ENCODE measurements at places on chromosomes 6 and 20.

DNA sequence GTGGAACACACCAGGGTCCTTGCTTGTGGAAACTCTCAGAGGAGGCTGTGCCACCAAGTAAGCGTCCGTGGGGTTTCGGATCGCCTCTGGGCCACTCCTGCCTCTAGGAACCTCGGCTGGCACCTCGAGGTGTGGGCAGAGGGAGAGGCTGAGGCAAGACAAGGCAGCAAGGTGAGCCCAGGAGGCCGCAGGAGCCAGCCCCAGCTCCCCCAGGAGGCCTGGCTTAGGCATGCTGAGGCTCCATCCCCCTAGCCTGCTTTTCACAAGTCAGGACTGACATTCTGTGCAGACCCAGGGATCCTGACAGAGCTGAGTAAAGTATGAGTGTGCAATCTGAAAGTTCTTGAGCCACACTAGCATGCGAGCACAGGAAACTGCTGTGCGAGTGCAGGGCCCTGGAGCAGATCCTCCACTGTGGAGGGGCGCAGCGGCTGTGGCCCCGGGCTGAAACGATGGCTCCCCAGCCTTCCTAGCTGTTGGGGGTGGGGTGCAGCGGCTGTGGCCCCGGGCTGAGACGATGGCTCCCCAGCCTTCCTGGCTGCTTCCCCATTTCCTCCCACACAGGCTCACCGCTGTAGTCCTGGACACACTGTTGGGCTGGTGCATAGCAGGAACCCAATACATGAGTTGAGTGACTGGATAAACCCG is 75.2 kb upstream of the CD93 start:
- DNase-seq, result no peak

- DNase-seq, result no peak
Measured at GRCh38 chr6:158611039-158611438, 33.5 kb downstream of the DYNLT1 start.

DNA sequence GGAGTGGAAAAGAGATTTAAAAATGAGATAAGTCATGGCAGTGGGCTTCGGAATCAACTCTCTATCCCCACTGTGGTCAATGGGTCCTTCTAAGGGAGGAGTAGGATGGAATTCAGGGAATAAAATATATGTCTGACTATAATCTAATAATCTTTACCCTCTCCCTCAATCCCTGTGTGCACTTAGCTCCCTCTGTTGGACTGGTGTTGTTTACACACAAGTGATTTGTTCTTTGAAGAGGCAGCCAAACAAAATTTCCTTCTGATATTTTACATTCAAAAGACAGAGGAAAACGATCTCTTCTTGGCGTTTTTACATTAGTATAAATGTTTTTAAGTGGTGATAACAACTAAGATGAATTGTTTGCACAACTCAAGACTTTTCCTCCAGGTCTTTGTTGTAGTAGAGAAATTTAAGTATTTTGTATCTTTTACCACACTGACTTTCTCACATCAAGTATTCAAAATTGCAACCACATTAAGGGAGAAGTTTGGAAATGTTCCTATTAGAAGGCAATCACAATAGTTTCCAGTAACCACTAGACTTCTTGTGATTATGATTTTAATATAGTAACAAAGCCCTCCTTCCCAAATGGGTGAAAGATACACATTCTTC is 317.8 kb downstream of the CENPW start:
- no peak for DNase-seq

- DNase-seq, result no peak
Measured at GRCh38 chr6:85672050-85672449, 29.4 kb upstream of the SYNCRIP start.

DNA sequence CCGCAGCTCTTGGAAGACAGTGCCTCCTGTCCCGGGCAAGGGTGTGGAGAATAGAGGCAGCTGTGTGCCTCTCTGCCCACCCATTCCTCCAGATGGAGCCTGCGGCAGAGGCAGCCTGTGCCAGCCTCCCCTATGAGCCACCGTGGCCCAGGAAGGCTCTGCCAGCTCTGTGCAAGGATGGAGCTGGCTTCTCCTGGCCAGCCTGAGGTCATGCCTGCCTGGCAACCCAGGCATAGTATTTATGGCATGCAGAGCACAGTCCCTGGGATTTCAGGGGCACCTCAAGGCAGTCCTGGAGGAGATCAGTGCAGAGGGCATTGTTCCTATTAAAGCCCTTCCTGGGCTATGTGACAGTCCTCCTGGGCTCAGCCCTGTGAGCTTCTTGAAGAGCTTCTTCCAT is 1.5 kb downstream of the EPB41L1 start:
- DNase-seq, result no peak

DNA sequence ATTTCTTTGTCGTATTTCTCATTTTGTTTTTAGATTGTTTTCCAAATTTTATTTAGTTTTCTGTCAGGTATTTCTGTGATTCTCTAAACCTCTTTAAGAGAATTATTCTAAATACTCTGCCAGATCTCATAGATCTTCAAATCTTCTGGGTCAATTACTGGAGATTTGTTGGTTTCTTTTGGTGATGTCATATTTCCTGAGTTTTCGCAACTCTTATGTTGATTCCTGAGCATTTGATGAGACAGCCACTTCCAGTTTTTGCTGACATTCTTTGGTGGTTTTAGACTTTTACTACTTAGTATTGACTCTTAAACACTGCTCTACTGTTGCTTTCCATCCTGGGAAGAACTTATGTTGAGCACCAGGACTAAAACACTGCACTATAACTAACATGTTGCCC is 21.9 kb downstream of the ADGB start:
- DNase-seq, result no peak

- no peak for DNase-seq
Measured at GRCh38 chr20:45341579-45341938, 6.7 kb downstream of the SDC4 start.

DNA sequence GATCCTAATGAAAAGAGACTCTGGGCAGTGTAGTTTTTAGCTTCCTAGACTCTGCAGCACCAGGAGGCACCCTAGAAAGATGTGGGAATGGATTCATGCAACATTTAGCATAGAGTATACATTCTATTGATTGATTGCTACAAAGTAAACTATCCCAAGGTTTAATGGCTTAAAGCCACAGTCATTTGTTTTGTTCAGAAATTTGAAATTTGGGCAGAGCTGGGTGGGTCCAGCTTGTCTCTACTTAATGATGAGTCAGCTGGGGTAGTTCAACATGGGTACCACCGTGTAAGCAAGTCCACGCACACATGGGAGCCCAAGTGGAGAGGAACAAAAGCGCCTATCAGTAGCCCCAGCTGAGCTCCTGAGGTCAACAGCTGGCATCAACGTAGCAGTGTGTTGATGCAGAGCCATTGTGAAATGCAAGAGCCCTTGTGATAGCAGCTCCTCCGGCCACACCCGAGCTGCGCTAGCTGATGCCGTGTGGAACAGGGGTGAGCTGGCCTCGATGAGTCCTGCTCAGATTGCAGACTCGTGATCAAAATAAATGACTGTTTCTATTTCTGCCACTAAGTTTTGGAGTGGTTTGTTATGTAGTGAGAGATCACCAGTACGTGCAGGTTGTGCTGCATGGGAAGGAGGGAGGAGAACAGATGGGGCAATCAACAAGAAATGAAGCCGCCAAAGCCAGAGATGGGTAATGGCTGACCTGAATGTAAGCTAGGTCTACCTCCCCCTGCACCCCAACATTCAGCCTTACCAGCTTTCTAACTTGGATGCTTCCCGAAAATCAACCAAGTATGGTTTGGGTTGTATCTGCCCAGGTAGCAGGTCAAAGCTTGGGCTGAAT is 45.7 kb upstream of the TRAF3IP2 start:
- no peak for DNase-seq

Measured in right hindlimb (tissue), 1 donor.